ENCODE measurements at places on chromosomes 12 and 14.
A peak's percentile ranks its signal among the peaks of the same experiment; 100 is the strongest.

GRCh38 chr14:70257526-70257925, 68.8 kb upstream of the SLC8A3 start:
- ATAC-seq = no peak

GRCh38 chr12:45909041-45909713, 81.2 kb downstream of the SCAF11 start:
- ATAC-seq = no peak

DNA sequence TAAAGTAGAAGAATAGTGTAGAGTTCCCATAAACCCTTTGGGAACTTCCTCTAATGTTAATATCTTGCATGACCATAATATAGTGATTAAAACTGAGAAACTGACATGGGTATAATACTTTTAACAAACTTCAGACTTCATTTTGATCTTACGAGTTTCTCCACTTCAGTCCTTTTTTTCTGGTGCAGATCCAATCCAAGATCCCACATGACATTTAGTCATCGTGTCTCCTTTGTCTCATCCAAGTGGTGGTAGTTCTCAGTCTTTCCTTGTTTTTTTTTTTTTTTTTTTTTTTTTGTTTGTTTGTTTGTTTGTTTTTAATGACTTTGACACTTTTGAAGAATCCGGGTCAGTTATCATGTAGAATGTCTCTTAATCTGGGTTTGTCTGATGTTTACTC, 179.2 kb downstream of the CACNA1C start:
- no peak for ATAC-seq

- ATAC-seq = no peak
Measured at GRCh38 chr12:7035463-7035862, 17.2 kb upstream of the LPCAT3 start.

DNA sequence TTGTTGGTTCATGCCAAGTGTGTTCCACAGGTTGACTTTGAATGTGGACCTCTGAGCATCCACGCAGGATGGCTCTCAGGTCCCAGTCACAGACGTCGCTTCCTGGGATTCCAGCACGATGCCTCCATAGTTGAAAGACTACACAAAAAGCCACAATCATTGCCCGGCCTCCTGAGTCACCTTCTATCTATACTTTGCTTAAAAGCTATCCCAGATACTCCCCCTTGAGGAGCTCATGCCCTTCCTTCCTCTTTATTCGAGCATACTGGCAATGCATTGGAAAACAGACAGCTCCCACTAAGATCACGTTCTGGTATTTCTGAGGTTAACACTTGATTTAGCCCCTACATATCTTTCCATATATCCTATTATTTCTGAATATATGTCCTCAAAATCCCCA, 40.1 kb downstream of the ZNF664 start:
- ATAC-seq = no peak

DNA sequence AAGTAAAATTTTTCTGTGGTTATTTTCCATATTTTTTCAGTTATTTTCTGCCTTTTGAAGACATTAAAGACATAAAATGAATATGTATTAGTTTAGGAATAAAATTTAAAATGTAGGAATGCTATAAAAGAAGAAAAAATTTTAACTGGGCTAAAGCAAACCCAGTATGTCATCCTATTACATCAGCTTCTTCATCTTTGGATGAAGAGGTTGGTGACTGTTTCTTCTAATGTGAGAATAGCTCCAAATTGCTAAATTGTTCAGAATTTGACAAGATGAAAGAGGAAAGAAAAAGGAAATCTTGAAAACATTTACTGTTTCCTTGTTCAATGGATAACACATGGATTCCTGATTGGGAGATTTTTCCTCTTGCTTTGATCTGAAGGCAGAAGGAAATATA, 52.7 kb upstream of the PZP start:
- no peak for ATAC-seq

- ATAC-seq = no peak
Measured at GRCh38 chr12:60803147-60803546, 1207.3 kb downstream of the SLC16A7 start.

DNA sequence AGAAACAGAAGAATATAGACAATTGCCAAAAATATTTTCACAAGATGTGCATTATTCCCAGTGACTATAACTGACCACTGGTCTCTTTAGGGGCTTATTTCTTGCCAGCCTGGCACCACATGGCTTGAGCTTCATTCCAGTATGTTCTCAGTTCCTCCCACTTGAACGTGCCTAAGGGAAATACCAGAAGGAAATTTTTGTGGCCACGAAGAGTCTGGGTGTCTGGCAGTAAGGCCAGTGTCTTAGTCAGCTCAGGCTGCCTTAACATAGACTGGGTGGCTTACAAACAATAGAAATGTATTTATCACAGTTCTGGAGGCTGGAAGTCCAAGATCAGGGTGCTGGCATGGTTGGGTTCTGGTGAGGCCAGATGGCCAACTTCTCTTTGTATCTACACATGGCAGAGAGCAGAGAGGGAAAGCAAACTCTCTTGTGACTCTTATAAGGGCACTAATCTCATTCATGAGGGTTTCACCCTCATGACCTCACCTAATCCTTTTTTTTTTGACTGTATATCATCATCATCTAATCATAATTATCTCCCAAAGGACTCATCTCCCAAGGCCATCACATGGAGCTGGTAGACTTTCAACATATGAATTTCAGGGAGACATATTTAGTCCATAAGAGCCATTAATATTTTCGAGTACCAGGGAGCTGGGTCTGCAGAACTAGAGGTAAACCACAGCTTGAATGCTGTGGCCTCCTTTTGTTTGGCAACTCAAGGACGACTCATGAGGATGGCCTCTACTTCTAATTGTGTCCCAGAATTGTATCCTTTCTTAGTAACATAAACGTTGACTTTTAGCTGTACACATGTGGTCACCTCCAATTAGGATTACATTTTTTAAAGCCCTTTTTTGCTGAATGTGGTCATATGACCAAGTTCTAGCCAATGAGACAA, 5.1 kb upstream of the SMOC1 start:
- no peak for ATAC-seq

GRCh38 chr14:21894003-21894897, 220.6 kb upstream of the OR4E1 start:
- peak; percentile 61 for ATAC-seq

GRCh38 chr12:116135209-116135930, 142.1 kb downstream of the MED13L start:
- no peak for ATAC-seq

DNA sequence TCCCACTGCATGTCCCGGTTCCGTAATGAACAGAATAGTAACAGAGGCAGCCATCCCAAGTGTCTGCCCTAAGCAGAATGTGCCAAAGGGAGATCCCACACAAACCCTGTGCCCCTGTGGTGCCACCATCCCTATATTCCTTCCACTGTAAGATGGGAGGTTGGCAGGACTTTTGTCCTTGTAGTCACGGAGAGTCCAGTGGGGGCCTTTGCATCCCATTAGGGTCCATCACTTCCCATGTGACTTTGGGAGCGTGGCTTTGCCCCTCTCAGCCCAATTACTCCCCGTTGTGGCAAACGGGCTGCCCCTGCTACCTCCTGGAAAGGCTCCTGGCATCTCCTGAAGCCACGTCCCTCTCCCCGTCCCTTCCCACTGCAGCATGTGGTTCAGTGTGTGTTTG, 189.5 kb upstream of the FKBP4 start:
- no peak for ATAC-seq

DNA sequence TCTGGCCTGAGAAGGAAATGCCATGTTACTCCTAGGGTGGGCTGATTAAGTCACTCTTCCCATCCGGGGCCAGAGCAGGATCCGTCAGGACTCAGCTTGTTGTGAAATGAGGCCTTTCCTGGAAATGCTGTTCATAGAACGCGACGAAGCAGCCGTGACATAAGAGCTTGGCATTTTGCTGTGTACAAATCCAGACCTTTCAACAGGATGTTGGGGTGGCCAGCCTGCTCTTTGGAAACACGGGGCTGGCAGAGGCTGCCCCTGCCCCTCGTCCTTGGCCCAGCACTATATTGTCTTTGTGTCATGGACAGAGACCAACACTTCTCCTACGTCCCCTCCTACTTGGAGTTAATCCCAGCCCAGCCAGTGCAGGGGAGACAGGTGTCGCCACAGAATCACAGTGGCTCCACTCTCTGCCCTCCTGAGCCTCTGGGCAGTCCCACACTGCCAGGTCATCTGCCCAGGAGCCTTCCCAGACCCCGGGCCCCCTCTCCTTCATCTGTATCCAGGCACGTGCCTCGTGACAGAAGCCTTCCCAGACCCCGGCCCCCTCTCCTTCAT, 18.6 kb upstream of the EIF5 start:
- ATAC-seq = no peak

DNA sequence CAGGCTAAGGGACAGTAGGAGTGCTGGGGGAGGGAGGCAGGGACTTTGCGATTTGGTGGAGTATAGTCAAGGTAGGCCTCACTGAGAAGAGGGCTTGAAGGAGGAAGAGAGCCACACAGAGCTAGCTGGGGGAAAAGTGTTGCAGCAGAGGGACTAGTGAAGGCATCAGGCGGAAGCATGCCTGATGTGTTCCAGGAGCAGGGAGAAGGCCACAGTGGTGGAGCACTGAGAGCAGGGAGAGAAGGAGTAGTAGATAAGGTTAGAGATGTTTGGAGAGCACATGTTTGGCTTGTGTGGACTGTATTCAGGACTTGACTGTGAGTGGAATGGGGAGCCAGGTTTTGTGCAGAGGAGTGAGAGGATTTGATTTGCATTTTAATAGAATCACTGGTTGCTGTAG, 9.0 kb downstream of the FRMD6 start:
- no peak for ATAC-seq

DNA sequence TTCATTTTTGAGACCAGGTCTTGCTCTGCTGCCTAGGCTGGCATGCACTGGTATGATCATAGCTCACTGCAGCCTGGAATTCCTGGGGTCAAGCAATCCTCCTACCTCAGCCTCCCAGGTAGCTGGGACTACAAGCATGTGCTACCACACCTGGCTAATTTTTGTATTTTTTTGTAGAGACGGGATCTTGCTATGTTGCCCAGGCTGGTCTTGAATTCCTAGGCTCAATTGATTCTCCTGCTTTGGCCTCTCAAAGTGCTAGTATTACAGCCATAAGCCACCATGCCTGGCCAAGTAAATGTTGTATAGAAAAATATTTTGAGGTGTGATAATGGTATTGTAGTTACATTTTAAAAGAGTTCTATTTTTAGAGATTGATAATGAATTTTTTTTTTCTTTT, 12.6 kb downstream of the BIN2 start:
- no peak for ATAC-seq

DNA sequence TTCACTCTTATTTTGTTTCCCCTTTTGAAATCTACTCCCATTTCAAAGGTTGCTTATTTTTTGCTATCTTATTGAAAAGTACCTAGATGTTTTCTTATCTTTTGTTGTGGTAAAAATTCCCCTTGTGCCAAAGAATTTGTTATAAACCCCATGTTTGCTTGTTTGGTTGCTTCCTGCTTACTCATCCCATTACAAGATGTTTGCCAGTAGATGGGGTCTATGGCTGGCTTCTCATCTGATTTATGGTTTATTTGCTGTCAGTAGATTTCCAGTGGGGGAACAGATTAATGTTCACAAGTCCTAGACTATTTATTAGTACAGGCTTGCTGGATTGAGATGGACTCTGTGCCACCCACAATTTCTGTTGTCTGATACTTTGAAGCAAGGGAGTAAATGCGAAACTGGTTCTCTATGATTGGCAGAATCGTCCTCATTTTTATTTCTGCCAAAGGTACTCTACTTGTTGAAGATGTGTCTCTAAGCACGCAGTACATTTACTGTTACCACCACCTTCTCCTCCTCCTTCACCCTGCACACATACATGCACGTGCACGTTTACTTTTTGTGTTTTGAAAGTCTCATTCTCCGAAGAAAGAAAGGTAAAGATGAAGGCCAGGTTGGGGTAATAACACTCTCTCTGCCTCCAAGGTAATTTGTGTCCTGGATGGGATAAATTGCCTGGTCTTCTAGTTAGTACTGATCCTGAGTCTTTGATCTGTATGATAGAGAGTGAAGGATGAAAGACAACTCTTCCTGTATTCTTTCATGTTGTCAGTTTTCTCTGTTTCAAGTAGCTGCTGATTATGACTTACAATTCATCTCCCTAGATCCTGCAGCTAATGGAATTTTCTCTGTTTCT, 117.2 kb upstream of the ATP2B1 start:
- ATAC-seq = no peak

GRCh38 chr14:90495357-90496276, 98.8 kb downstream of the CALM1 start:
- no peak for ATAC-seq

DNA sequence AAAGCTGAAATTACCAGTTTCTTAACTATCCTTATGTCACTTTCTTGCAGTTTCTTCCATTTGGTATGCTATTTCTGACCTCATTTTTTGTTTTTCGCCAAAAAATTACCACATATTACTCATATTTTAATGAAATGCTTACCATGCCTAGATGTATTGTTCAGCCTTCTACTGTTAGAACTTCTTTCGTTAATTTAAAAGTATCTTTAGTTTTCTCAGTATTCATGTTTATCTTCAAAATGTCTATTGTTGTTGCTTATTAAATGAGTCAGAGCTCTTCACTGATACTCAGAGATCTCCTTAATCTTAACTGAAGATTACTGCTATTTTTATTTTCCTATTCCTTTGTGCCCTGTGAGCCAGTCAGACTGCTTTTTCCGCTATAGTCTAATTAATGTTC, 20.5 kb downstream of the RAP1B start:
- no peak for ATAC-seq

DNA sequence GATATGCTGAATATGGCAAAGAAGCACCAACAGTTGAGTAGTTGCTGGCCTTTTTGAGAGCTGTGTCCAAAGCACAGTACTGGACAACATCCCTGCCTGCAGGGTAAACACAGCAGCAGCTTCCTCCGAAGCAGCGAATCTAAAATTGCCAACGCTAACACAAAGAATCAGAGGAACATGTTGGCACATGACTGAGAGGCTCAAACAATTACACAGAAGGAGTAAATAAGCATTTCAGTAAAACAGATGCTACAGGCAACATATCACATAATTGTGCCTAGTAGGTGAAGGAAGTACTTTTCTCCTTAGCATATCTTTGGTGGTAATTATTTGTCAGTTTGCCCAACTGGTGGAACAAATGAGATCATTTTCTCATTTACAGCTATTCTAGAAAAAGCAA, 52.1 kb downstream of the KICS2 start:
- ATAC-seq = no peak

- peak; percentile 81 for ATAC-seq
Measured at GRCh38 chr14:53509276-53510244, 356.4 kb upstream of the DDHD1 start.

DNA sequence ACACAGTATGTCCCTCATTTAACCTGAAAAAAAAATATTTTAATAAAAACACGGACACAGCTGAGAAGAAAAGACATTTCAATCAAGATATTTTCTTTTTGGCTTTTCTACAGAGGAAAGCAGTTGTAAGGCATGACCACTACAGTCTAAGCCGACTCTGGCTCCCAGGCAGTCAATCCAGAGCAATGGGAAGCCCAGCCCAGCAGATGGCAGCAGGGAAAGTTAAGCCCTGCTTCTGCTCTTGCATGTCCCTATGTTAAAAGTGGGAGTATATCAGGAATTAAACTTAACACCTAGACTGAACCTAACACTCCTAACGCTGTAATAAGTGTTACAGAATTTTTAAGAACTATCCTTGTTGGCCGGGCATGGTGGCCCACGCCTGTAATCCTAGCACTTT, 19.5 kb upstream of the HAL start:
- no peak for ATAC-seq
